GDM1 (cell line): ENCODE measurements at places on chromosomes 6 and 20.

DNA sequence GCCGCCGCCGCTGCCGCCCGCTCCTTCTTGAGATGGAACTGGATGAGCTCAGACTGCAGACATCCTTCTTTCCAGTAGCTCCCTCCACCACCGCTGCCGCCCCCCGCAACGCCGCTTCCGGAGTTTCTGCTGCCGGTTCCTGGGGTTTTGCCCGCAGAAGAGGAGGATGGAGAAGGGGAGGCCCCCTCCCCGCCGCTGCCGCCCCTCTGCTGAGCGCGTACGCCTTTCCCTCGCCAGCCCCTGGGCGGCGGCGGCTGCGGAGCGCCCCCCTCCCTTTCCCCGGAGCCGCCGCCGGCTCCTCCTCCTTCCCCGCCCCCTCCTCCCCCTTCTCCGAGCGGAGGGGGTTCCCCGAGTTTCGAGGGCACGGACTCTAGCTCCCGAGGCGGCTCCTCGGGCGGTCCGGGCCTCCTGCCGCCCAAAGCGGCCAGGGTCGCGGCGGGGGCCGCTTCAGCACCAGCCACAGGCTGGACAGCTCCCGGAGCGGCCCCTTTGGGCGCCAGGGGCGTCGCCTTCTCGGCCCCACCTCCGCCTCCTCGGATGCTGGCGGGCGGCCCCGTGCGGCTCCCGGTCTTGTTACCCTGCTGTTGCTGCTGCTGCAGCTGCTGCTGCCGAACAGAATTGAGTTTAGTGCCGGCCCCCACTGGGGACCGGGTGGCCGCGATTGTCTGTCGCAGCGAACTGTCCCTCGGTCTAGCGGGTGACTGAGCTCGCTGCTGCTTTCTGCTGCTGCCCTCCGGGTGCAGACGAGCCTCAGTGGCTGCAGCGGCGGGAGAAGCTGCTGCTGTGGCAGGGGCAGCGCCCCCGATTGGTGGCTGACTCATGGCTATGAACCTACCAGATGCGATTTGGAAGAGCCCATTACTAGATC, 3.1 kb downstream of the MTCL3 start:
- no peak for DNase-seq

- DNase-seq, result peak; percentile 48
Measured at GRCh38 chr6:110053395-110054240, 75.5 kb downstream of the GPR6 start.

- DNase-seq, result no peak
Measured at GRCh38 chr6:111047244-111047643, 40.1 kb upstream of the SLC16A10 start.

- no peak for DNase-seq
Measured at GRCh38 chr6:86118271-86118670, 475.6 kb upstream of the SYNCRIP start.

- DNase-seq, result no peak
Measured at GRCh38 chr6:132820629-132821381, 6.4 kb downstream of the RPS12 start.

DNA sequence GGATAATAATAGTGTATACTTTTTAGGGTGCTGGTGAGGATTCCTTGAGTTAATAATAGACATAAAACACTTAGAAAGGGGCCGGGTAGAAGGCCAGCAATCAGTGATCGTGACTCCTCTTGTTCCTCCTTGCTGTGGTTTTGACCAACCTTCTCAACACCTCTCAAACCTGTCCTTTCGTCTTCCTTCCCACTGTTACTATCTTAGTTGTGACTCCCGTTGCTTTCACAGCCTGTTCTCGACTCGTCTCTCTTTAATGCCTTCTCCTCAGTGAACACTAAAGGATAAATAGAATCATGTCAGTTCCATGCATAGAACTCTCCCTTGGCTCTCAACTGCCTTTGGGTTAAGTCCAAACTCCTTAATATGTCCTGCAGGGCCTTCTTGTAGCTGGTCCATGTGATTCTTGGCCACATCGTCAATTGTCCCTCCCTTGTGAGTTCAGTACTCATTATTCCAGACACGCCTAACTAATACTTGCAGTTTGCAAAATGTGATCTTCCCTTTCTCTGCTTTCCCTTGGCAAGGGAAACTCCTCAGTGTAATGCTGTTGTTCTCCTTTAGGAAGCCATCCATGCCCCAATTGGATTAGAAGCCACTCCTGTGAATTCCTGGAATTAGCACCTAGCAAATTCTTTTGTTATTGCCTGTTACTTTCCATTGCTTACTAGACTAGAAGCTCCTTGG, 164.9 kb downstream of the UTRN start:
- no peak for DNase-seq

GRCh38 chr20:36613974-36614373, 8.4 kb downstream of the RAB5IF start:
- DNase-seq, result no peak

- DNase-seq, result no peak
Measured at GRCh38 chr6:1997702-1998101, 247.7 kb downstream of the GMDS start.

- no peak for DNase-seq
Measured at GRCh38 chr6:134217798-134218140, 100.1 kb downstream of the SGK1 start.

GRCh38 chr20:33541797-33542196, 51.9 kb downstream of the CBFA2T2 start:
- DNase-seq, result no peak

DNA sequence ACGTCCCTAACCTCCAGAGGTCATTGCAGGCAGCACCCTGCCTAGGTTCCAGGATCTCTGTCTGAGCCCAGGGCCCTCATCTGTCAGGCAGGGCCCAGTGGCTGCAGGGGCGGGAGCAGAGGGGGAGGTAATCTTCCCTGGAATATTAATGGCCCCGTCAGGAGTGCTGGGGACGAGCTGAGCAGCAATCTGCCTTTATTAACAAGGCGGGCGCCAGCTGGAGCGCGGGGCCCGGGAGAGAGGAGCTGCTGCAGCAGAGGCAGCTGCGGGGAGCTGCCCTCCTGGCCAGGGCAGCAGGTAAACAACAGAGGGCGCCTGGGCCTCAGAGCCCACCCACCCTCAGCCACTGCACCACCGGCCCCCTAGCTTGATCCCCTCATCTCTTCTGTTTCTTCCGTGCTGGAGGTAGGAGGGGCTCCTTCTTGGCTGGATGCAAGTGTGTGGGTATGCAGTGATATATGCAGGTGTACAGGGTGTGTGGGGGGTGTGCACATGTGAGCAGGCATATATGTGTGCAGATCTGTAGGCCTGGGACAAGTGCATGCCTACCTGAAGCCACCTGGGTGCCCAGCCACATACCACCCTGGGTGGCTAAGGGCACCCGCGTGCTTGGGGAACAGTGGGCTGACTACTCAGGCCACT, 131.8 kb upstream of the MLN start:
- DNase-seq, result no peak

- DNase-seq, result no peak
Measured at GRCh38 chr6:32895006-32895345, 41.0 kb downstream of the PSMB9 start.

GRCh38 chr6:157218371-157219198, 104.7 kb downstream of the TMEM242 start:
- DNase-seq, result no peak

DNA sequence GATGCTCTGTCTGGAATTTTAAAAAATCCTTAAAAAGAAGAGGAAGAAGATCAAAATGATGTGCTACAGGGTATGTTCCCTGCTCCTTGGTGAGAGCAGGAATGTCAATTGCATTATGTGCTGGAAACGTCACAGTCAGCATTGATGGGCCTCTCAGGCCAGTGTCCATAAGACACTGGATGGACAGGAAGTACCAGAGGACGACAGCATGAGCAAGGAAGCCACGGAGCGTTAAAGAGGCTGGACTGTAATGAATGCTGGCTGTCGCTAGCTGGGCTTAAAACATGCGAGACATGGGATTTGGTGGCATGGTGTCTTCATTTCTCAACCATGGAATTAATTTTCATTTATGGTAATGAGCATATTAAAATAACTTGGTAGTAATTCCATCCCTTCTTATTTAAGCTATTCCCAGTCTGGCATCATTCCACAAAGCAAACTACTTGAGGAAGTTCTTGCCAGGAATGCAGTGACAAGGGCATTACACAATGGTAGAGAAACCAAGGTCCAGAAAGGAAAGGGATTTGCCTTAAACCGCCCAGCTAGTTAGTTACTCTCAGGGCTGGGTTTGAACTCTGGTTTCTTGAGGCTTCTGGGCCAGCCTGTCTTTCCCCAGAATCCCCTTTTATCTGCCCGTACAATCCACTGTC, 166.6 kb upstream of the SOX4 start:
- DNase-seq, result no peak

- no peak for DNase-seq
Measured at GRCh38 chr6:46044881-46045617, 29.4 kb upstream of the CLIC5 start.

DNA sequence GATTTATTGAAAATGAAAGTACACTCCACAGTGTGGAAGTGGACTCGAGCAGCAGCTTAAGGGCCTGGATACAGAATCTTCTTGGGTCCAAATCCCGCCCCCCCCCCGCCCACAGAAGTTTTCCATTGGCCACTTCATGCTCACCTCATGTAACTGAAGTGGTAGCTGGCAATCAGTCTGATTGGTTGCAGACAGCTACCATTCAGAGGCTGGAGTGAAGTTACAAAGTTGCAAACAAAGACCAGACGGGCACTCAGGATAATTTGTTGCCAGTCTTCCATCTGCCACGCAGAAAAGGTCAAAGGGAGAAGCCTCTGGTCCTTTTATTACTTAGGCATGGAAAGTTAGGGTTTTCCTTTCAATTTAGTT, 25.8 kb upstream of the FABP7 start:
- no peak for DNase-seq

DNA sequence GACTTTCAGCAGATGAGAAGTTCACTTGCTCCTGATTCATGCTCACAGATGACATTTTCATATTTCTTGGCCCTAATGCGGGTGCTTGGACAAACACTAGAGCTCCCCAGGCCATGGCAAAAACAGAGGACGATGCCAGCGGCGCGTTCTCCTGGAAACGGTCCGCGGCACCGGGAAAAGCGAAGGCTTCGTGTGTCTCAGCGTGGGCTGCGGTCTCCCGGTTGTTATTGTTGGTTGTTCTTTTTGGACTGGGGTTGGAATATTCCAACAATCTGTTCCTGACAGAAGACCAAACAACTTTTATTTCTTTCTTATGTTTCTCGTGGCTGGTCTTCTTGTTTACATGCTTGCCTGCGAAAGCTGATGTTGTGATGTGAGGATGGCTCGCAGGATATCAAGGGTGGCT, 46.8 kb upstream of the NEDD9 start:
- DNase-seq, result no peak

GRCh38 chr6:111210194-111210728, 123.0 kb downstream of the SLC16A10 start:
- DNase-seq, result peak; percentile 46

- DNase-seq, result no peak
Measured at GRCh38 chr20:7503501-7503900, 436.8 kb downstream of the HAO1 start.

- no peak for DNase-seq
Measured at GRCh38 chr6:63567966-63568365, 4.3 kb upstream of the LOC128125822 start.

GRCh38 chr6:143196525-143197225, 136.0 kb downstream of the AIG1 start:
- DNase-seq, result no peak

DNA sequence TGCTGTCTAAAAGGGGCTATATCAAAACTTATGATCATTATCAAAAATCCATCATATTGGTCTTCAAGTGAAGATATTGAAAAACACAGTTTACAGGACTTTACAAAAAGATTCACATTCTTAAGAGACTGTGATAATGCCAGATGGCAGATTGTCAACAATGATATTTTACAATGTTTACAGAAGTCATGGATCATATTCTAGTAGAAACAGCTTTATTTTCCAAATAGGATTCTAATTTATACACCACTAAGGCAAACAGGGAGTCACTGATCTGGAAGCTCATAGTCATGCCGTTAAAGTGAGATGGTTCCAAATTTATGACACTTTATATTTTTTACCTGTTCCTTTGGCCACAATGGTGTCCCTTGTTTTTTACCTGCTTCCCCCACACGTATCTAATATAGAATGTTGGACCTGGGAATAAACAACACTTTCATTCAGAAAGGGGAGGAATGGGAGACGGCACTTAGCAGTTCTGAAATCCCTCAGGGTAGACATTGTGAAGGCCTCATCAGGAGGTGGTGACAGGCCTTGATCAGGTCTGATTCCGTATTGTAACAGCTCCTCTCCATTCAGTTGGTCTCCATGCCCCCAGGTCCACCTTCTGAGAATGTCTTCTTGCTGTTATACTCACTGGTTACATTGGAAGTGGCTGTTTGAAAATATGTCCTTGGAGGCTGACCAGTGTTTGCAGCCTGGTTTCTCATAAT, 228.6 kb downstream of the ADGB start:
- no peak for DNase-seq

DNA sequence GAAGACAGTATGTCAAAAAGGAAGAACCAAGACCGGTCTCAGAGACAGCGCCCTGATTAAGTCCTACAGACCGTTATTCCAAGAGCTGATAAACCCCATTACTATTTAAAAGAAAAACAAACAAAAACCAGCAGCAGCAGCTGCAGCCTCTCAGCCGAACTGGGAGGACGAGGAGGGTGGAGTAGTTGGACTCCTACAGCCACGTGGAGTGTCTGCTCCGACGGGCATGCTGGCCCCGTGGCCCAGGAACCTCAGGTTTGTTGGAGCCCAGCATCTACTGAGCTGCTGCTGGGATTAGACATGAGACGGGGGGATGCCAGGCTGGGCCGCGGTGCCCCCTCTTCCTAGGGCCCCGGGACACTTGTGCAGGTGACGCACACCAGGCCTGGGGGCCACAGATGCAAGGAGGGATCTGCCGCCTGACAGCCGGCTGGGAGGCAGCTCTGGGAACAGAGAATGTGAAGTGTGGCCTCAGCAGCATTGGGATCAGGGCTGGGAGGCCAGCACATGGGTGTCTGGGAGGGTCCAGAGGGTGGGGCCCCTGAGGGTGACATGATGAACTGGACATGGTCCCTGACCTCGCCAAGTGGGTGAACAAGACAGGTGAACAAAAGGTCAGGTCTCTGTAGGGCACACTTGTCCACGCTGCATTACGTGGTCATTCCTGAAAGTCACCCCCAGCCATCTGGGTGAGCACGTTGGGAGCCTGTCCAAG, 2.9 kb upstream of the ZBTB46 start:
- no peak for DNase-seq

GRCh38 chr6:158353883-158354877, 41.9 kb downstream of the TULP4 start:
- no peak for DNase-seq

- DNase-seq, result no peak
Measured at GRCh38 chr20:23634985-23635767, 2.6 kb downstream of the CST3 start.

GRCh38 chr6:164106345-164106769, 691.8 kb downstream of the QKI start:
- DNase-seq, result no peak

- DNase-seq, result no peak
Measured at GRCh38 chr6:118660218-118660569, 8.8 kb upstream of the CEP85L start.

GRCh38 chr6:104859225-104860146, at the start of gene HACE1:
Gene HACE1, minus strand, starts transcription at chr6:104859919. Its CDS starts 277 bp downstream, at chr6:104859642.
- peak; percentile 88 for DNase-seq

DNA sequence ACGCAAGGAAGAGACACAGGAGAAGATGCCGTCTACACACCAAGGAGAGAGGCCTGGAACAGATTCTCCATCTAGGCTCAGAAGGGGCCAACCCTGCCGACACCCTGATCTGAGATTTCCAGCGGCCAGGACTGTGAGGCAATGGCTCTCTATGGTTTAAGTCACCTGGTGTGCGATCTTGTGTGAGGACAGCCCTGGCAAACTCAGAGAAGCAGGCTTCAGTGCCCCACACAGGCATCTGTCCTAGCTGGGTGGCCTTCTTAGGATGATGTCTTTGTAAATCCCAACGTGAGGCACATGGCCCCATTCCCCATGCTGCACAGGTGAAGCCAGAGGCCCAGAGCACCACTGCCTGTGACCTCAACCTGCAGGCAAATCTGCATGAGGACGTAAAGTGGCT, 87.6 kb upstream of the FRMD1 start:
- no peak for DNase-seq
